ENCODE measurements at places on chromosomes 2 and 18.

DNA sequence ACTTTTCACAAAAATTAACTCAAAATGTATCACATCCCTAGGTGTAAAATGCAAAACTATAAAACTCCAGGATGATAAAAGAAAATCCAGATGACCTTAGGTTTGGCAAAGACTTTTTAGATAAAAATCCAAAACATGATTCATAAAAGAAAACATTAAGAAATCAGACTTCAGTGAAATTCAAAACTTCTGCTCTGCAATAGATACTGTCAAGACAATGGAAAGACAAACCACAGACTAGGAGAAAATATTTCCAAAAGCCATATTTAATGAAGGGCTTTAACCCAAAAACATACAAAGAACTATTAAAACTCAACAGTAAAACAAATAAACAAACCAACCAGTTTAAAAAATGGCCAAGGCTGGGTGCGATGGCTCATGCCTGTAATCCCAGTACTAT lies 173.6 kb upstream of the SPOPL start:
- DNase-seq: no peak

- DNase-seq: no peak
These were observed 121.2 kb upstream of the SLC35G4 start for GRCh38 chr18:11488175-11488574.

GRCh38 chr2:131115752-131116151 lies 10.6 kb downstream of the PLEKHB2 start:
- DNase-seq: no peak

DNA sequence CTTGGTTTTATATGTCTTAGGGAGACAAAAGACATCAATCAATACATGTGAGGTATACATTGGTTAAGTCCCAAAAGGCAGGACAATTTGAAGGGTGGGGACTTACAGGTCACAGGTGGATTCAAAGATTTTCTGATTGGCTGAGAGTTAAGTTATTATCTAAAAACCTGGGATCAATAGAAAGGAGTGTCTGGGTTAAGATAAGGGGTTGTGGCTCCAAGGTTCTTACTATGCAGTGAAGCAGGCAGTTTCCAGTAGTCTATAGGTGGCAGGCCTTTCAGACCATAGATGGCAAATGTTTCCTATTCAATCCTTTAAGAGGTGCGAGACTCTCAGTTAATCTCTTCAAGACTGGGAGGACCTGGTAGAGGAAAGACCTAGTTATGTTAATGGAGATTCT lies 42.1 kb upstream of the NEB start:
- DNase-seq: no peak

- no peak for DNase-seq
These were observed 519.7 kb downstream of the PLCL1 start for GRCh38 chr2:198324071-198324470.

GRCh38 chr2:64808092-64808491 lies 154.4 kb upstream of the SERTAD2 start:
- no peak for DNase-seq

- peak; percentile 6 for DNase-seq
These were observed 24.8 kb upstream of the RPE start for GRCh38 chr2:209977386-209978239.

GRCh38 chr2:197454923-197455322 lies 1.6 kb downstream of the COQ10B start:
- DNase-seq: no peak

GRCh38 chr18:73748731-73749130 lies 398.9 kb downstream of the FBXO15 start:
- no peak for DNase-seq

DNA sequence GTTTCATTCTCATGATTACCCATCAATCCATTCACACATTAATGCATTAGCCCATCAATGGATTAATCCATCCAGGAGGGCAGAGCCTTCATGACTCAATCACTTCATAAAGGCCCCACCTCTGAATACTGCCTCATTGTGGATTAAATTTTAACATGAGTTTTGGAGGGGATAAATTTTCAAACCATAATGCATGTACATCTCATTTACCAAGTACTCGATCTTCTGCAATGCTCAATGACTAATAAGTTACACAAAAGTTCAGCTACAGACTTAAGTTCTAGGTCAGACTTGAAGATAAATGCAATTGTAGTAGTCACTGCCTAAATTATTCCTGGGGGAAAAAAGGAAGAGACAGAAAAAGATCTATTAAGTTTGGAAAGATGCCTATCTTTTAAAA lies 120.0 kb upstream of the OSR1 start:
- no peak for DNase-seq

DNA sequence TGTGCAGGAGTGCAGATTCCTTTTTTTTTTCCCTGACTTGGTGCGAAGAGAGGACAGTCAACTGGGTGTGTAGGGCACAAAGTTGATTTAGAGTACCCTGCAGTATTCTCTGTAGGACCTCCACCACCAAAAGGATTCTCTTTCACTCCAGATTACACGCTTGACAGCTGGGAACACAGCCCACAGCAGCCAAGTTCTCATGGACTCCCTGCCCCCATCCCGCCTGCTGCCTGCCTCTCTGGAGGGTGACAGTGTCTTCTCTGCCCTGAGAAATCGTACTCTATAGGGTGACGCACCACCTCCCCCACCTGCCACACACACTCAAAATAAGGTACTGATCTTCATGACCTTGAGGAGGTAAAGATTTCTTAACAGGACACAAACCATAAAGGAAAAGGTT lies 26.6 kb upstream of the IHH start:
- DNase-seq: no peak

DNA sequence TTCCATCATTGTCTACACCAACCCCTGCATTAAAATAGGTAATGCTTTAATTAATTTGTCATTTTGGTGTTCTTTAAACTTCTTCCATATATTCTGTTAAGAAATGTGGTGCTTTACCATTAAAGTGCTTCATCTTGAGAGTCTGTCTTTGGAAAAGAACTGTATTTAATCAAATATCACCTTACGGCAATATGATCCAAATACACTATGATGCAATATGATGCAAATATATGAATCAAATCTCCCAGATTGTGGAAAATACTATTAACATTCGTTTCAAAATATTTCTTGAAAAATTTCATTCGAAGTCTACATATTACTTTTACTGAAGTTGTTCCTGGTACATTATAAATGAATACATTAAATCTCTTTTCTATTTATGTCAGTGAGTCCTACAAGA lies 23.0 kb downstream of the VPS4B start:
- no peak for DNase-seq

DNA sequence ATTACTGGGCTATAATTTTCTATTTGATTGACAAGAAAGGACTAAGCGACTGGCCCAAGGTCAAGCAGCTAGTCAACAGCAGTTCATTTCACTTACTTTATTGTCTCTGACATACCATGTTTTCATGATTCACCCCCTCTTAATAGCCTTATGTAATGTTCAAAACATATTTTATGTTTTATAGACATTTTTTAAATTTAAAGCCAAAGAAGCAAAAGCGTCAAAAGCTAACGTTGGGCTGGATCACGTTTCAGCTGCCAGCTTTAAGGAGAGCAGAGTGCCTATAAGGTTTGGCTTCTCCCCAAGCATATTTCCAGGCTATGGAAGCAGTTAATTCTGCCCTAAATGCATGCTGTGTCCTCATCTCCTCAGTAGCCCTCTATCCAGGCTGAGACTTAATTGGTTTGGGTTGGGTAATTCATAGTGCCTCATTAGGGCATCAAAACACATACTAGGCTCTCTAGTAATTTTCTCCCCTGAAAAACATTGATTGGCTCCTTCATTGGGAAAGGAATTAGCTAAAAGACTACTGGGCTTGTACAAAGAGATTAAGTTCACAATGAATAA lies 94.8 kb upstream of the CREB1 start:
- no peak for DNase-seq

- no peak for DNase-seq
These were observed 161.2 kb upstream of the DTNA start for GRCh38 chr18:34548973-34549294.

- no peak for DNase-seq
These were observed 66.3 kb upstream of the PSMD14 start for GRCh38 chr2:161241894-161242293.

GRCh38 chr2:121821476-121822158 lies 66.2 kb downstream of the TSN start:
- no peak for DNase-seq

GRCh38 chr2:191666226-191666625 lies 11.7 kb upstream of the NABP1 start:
- DNase-seq: no peak

DNA sequence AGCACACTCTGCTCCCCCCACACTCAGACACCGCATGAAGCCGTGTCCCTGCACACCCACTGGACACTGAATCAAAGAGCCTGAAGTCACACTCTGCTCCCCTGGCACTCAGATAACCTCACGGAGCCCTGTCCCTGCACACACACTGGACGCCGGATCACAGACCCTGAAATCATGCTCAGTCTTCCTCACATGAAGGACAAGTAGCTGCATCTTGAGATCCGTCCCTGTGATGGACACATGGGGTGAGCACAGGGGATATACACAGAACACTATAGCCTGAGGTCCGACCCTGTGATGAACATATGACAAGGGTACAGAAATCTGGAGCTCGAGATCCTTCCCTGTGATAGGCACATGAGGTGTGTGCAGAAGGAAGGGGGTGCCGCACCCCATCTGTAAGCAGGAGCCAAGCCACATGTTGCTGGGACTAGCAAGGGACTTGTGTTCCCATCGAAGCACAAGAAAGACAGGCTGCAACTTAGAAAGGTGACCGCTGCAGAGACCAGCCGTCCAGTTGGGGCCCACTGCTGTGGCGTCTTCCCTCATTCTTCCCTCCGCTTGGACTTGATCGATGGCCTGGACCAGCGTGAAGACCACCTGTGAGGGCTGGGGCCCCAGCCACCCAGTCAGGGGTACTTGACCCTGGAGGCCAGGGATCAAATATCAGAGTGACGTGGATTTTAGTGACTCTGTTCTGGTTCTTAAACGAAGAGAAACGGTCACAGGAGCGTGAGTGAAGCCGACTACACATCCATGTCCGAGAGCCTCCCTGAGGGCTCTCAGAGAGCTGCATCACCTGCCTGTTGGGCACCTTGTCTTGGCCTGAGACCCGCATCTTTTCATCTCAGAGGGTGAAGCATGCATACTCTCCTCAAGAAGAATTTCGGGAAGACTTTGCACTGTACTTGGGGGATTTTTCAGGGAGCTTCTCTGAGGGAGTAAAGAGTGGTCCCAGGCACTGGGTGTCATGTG lies 391.7 kb upstream of the SALL3 start:
- no peak for DNase-seq

DNA sequence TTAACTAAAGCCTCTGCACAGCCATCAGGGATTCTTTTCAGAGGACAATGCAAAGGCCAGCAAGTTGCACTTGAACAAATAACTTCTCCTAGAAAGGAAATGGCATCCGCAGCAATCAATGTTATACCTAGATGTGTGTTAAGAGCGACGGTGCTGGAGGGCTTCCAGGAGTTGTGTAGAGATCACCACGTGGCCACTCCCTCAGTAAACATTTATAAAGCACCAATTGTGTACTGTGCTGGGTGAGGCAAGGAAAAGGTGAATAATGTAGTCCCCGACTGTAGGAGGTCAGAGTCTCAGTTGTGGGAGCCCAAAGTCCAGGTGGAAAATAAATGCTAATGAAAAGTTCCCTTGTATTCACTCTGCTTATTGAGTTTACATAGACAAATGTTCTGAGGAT lies 135.0 kb downstream of the ALK start:
- DNase-seq: no peak

DNA sequence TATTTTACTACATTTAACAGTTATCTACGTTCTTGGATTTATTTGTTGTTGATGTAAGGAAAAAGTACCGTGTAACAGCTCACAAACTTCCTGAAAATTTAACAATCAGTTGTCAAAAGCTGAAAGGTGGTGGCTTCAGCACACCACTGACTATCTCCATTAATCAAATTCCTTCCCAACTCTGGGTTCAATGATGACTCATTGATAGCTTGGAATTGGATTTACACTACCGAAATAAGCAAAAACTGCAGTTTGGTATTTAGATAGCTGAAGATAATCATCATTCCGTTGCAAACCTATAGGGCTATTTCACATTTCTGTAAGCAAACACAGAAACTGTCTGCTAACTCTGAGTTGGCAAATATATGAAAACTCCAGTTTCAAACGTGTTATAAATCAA lies 322.3 kb upstream of the TFPI start:
- no peak for DNase-seq

GRCh38 chr2:36438449-36438977 lies 82.9 kb downstream of the CRIM1 start:
- DNase-seq: no peak

DNA sequence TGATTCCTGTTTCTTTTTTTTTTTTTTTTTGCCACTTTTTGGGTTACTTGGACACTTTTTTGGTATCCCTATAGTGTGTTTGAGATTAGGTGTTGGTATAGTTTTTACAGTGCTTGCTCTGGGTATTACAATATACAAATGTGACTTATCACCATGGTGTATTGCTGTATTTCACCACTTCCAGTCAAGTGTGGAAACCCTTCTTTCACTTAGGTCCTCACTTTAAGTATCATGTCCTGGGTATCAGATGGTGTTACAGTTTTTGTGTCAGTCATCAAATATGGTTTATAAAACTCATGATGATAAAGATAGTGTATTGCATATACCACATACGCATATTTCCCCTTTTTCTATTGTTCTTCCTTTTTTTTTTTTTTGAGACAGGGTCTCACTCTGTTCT lies 1.8 kb downstream of the ATP9B start:
- no peak for DNase-seq

GRCh38 chr18:26088487-26088886 lies 1.9 kb downstream of the SS18 start:
- no peak for DNase-seq

DNA sequence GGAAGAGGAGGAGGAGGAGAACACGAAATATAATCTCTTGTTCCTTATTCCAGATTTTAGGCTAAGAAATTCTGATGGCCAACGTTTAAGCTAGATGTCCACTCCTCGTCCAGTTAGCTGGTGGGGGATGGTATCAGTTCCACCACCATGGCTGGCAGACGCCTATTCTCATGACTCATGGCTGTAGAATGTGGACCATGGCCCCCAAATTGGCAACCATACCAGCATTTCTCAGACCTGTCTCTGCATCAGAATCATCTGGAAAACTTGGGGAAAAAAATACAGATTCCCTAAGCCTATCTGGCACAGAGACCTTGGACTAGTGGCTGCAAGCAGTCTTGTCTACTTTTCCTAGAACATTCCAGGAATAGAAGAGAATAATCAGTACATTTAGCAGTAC lies 267.7 kb upstream of the SIX2 start:
- no peak for DNase-seq

GRCh38 chr2:46299365-46300263 lies 2.4 kb downstream of the EPAS1 start:
- DNase-seq: no peak

GRCh38 chr2:60830991-60831390 lies 50.4 kb upstream of the REL start:
- DNase-seq: no peak

GRCh38 chr2:30222636-30223360 lies 8.5 kb upstream of the LBH start:
- no peak for DNase-seq

Measured in COR-L47 (cell line).